ENCODE measurements at places on chromosomes 4 and X.

DNA sequence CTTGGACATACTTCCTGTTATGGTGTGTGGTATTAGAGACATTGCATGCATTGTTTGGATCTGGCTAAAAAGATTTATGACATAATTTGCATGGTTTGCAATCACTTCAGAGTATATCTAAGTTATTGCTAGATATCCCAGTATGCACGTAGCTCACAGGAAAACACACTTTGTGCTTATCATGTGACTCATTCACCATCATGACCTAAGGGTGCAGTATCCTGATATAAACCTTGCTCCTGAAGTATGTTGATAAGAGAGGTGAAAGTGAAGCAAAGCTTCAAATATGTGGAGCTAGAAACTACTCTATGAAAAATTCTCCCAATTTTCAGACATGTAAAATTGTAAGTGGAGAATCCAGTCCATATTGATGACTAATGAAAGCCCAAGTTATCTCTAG lies 46.9 kb upstream of the GRXCR1 start:
- no peak for DNase-seq

DNA sequence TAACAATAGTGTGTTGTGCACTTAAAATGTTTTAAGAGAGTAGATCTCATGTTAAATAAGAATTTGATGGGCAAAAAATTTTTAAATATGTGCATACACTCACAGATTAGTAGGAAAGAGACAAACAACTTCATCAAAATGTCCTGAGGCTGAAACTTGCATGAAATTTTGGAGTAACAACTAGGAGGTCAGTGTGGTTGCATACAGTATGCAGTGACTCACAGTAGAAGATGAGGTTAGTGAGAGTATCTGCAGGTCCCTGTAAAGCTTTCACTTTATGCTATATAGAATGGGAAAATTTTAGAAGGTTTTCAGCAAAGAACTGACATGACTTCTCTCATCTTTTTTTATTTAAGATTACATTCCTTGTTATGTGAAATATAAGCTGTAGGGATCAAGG lies 453.1 kb upstream of the KLHL4 start:
- DNase-seq = no peak

GRCh38 chr4:70808151-70808550 lies 31.5 kb downstream of the GRSF1 start:
- no peak for DNase-seq

DNA sequence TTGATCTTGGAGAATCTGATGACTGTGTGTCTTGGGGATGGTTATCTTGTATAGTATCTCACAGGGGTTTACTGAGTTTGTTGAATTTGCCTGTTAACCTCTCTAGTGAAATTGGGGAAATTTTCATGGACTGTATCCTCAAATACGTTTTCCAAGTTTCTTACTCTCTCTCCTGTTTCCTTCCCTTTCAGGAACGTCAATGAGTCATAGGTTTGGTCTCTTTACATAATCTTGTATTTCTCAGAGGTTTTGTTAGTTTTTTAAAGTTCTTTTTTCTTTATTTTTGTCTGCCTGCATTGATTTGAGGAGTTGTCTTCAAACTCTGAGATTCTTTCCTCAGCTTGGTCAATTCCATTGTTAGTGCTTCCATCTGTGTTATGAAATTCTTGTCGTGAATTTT lies 227.7 kb upstream of the GPRIN3 start:
- no peak for DNase-seq

- DNase-seq = no peak
Measured at GRCh38 chr4:155566354-155566753, 100.3 kb upstream of the GUCY1A1 start.

- no peak for DNase-seq
Measured at GRCh38 chr4:120771907-120772306, 150.6 kb downstream of the PRDM5 start.

- DNase-seq = no peak
Measured at GRCh38 chr4:110780538-110780937, 157.7 kb upstream of the PITX2 start.

GRCh38 chr4:172410363-172410762 lies 597.2 kb downstream of the GALNTL6 start:
- DNase-seq = no peak

GRCh38 chr4:89322671-89323070 lies 15.1 kb upstream of the GPRIN3 start:
- DNase-seq = no peak

DNA sequence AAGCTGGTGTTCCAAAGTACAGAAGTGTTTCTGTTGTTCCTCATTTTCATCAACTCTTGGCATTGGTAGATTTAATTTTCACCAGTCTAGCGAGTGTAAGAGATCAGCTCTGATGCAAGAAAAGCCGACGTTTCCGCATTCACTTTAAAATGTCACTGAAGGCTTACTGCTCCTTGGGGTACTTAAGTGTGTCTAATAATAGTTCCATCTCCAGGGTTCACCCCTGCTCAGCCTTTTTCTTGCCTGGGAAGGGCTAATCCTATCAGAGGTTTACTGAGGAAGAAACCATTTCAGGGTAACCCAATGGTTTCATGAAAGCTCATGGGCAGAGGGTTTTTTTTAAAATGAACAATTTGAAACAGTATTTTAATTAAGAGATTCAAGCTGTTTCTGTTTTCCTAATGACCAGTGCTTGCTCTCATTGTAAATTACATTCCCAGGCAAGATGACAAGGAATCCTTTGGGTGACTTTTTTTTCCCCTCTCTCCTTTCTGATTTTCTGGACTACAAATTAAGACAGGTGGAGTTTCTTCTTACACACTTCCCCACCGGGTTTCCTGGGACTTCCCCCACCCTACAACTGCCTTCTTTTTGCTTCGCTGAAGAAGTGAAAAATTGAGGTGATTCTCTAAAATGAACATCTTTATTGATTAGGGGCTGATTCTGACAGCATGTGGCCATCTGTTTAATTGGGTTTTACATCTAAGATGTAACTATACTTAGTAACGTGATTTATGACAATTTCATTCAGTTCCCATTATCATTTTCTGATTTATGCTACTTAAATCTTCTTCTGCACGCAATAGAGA lies 78.7 kb upstream of the CBLL2 start:
- no peak for DNase-seq

DNA sequence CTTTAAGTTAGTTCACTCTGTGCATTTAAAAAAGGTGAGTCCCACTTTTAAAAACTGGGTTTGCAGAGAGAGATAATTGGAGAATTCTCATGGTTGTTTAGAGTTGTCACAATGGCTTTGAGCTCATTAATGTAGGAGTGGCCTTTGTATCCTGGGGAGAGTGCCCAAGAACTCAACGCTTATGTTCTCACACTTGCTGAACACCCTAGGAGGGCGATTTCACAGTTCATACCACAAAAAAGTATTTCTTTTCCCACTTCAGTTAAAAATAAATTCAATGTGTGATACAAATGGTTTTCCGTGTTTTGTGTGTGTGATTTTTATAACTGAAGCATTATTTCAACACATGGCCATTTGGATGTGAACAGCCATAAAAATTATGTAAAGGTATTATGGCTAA lies 8.4 kb downstream of the EMCN start:
- DNase-seq = no peak

DNA sequence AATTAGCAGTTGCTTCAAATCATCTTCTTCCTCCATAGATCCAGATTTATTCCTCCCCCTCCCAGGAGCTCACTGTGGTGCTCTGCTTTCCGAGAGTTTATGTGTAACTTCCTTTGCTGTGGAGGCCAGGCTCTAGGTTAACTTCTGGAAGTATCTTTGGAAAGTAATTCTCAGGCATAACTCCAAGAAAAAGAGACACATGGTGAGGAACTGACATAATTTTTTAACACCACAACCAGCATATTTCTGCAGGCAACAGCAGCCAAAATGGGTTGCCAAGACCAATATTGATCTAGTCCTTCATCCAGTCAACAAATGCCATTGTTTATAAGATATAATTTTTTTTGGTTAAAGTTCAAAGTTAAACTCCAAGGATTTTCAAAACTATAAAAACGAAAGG lies 114.5 kb upstream of the RBPJ start:
- DNase-seq = no peak

DNA sequence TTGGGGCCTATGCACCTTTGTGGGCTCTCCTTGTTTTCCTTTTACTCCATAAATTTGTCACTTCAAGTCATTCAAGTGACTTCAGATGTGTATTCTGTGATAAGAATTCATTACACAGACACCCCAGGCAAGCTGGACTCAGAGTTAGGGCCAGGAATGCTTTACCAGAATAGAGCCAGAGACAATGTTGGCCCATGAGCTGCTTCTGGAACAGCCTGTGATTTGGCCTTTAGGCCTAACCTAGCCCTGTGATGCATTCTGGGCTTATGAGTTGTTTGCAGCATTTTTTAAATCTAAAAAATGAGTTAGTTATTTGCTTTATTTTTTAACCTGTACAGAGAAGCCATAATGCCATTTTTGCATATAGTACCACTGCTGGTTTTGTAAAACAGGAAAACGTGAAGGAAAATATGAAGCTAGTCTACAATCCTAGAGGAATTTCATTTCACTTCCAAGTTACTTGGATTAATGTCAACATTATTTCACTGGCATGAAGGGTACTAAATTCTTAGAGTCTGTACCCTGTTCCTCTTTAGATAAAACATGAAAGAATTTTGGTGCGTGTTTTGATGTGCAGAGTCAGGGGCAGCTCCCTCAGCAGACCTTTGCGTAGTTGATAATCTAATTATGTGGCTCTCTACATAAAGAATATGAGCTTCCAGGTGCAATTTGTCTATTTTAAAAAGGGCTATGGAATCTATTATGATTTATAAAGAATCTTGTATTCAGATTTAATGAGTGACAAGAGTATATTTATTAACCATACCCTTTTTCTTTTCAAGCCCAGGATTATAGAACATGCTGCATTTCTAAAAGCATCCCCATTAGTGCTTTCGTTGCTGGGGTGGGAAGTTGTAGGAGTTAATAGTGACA lies 84.7 kb downstream of the ARHGAP10 start:
- no peak for DNase-seq

- no peak for DNase-seq
Measured at GRCh38 chr4:140707325-140707724, 48.9 kb downstream of the TBC1D9 start.

DNA sequence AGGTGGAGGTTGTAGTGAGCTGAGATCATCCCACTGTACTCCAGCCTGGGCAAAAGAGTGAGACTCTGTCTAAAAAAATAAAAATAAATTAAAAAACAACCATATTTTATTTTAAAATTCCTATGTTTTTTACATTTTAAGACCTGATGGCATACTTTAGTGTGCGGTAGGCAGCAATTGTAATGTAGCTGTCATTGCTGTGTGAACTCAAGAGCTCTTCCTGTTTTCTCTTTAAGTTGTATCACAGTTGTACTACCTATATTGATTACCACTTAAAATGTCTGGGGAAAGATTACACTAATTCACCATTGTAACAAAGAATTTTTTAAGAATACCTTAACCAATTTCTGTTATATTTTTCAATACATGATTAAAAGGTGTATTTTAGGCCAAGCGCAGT lies 27.3 kb downstream of the ABCE1 start:
- no peak for DNase-seq

DNA sequence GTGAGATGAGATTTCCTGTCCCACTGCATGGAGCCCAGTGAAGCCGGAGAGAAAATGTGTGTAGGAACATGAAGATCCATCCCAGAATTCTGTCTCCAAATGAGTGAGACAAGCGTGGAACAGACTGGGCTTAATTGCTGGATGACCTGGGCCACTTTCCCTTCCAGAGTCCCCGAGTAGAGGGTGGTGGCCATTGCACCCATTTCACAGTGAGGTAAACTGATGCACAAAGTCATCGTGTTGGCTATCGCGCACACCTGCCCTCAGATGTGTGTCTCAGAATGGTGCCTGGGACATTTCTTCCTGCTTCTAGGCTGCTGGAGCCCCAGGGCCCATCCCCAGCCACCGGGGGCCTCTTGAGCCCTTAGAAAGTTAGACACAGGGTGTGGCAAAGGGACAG lies 43.0 kb upstream of the PSAPL1 start:
- no peak for DNase-seq

DNA sequence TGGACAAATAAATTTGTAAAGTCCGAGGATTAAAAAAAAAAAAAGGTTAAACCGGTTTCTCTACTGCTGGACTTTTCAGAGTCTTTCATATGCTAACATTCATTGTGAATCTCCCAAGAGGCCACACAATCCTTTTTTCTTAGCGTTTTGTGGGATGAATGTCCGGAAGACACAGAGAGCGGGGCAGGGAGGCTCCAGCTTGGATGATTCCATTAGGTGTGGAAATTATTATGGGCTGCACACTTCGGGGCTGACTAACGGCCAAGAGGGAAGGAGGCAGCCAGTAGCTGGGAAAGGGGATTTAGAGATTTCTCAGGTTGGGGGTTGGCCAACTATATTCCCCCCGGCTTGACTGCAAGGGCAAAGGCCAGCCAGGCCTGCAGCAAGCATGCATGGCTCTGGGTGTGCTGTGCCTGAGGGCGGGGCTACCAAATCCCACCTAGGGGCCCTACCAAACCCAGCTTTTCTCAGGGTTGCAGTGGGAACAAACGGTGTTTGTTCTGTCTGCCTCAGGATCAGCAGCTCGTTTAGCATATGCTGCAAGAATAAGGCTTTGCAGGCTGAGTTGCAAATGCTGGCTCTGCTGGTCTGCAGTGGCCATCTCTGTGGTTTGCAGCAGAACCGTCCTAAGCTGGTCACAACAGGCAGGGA lies 28.6 kb downstream of the NYX start:
- DNase-seq = no peak

GRCh38 chrX:53458082-53458481 lies 23.9 kb upstream of the HSD17B10 start:
- no peak for DNase-seq

GRCh38 chrX:18465051-18465450 lies 39.6 kb downstream of the CDKL5 start:
- no peak for DNase-seq

- DNase-seq = no peak
Measured at GRCh38 chr4:7822877-7823276, 116.8 kb downstream of the AFAP1 start.

DNA sequence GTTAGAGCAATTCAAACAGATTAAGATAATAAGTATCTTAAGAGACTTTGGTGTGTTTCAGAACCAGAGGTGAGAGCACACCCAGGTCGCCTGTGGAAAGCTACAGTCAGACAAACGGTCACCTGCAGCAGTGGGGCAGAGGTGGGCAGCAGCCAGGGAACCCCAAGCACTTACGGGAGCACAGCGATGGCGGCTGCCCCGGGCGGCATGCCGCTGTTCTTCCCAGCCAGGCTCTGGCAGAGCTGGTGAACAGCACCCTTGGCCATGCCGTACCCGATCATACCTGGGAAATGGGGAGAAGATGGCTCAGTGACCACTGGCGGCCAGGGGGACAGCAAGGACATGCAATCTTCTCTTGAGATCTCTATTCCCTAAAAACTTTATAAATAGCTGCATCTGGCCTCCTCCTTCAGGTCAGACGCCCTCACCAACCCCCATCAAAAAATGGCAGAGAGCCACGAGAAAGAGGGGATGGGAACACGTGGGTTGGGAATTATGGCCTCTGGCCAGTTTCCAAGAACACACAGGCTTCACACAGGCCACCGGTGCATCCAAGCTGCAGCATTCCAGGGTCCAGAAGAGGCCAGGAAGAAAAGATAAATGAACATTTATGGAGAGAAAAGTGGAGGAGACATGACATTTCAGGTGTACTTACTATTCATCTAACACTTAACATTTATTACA lies 19.7 kb downstream of the QDPR start:
- no peak for DNase-seq
